Peyer's patch (tissue), 4 donors: ENCODE measurements at places on chromosomes 12 and 14. TPM values are rescaled to one million over a fixed set of nuclear protein-coding genes. Genes with fewer than 3 reads are reported as not detected.

ADGRD1 gene
- 28.5 TPM for total RNA-seq

DNA sequence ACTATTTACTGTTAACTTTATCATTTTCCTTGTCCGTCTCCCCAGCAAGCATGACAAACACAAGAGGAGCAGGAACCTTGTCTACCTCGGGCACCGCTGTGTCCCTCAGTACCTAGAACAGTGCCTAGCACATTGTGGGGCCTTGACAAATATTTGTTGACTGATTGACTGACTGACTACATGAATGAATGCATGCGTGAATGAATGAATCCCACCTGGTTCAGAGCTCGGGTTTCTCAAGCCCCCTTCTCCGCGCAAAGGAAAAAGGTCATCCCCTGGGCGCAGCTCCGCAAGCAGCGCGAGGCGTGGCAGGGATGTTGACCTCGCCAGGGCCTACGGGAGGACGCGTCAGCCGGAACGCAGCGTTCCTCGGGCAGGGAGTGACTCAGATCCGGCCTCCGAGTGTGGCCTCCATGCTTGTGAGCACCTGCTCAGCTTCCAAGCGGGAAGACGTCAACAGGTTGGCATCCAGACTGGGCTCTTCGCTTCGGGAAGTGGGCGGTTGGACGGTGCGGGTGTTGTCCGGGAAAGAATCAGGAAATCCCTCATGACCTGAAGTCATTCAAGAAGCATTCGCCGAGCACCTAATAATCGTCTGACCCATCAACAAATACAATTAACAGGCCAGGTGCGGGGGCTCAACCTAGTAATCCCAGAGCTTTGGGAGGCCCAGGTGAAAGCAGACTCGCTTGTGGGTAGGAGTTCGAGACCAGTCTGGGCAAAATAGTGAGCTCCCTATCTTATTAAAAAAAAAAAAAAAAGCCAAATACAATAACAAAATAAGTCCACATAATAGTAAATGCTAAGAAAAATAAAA lies 13.9 kb upstream of the UBC start:
- no peaks in the 10 kb centered on the region for H3K36me3 ChIP-seq
- DNase-seq: peak; percentile 94
- H3K27ac ChIP-seq: peak overlapping the region; percentile 73

GRCh38 chr12:98758331-98758730 lies 113.2 kb downstream of the APAF1 start:
- no peak overlapping the region for H3K4me3 ChIP-seq
- no peaks in the 10 kb centered on the region for H3K27me3 ChIP-seq
- H3K4me1 ChIP-seq: no peaks in the 10 kb centered on the region
- H3K27ac ChIP-seq: no peak overlapping the region
- no peak for DNase-seq
- no peaks in the 10 kb centered on the region for H3K36me3 ChIP-seq

- H3K27me3 ChIP-seq: no peaks in the 10 kb centered on the region
- no peaks in the 10 kb centered on the region for H3K36me3 ChIP-seq
- DNase-seq: no peak
- no peak overlapping the region for H3K27ac ChIP-seq
Observed at GRCh38 chr14:24881116-24881893, 168.6 kb downstream of the STXBP6 start.
